Left colon (tissue), 2 donors: ENCODE measurements at places on chromosomes 16 and 17. TPM values are rescaled to one million over a fixed set of nuclear protein-coding genes. Genes with fewer than 3 reads are reported as not detected.

GRCh38 chr17:44673893-44674292 lies 15.7 kb downstream of the CCDC43 start:
- DNase-seq = no peak

DNA sequence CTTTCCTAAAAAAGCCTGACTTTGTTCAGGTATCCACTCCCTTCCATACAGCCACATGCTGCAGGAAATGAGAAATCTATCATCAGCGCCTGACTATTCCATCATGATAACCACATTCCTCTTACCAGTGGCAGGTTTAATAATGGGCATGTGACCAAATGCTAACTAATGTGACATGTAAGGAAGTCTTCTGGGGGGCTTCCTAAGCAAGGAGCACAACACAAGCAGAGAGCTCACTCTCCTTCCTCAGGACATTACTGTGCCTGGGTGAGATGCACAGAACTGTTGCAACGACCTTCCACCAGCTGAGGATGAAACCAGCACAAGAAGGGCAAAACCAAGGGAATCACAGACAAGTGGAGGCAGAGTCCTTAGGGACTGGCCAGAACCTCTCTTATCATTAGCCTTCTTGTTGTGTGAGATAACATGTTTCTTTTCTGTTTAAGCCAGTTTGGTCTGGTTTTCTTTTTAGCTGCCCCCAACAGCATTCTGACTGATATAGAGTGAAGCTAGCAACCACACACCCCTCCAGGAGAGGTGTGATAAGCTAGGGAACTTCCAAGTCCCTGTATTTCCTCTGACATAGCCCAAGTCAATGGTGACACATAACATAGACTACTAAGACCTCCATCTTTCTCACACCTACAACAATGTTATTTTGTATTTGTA lies 16.9 kb downstream of the MYO1D start:
- DNase-seq = no peak

- no peak for DNase-seq
Observed at GRCh38 chr17:47776330-47777197, 43.5 kb downstream of the TBX21 start.

GRCh38 chr16:77170805-77171204 lies 20.2 kb upstream of the MON1B start:
- DNase-seq = no peak

DNA sequence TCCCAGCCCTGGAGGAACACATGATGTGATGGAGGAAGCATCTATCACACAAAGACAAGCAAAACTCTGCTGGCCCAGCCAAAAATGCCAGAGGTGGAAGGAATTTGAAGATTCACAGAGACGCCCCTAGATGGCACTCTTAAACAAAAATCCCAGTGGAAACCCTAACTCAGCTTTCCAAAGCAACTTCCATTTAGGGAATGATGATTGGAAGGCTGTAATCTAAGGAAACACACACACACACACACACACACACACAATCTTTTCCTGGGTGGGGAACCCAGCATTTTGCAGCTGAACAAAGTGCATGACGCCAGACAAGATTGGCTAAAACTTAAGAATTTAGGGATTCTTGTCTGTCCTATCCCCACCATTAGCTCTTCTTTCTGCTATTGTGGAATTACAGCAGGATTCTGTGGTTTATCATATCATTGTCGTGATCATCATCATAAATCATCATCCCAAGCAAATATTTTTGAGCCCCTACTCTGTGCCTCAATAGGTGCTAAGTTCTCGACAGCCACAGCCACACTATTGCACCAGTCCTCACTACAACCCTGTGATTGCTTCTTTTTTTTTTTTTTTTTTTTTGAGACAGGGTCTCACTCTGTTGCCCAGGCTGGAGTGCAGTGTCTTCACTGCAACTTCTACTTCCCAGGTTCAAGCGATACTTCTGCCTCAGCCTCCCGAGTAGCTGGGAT lies 1.6 kb upstream of the LDAF1 start:
- peak; percentile 20 for DNase-seq

- no peak for DNase-seq
Observed at GRCh38 chr17:82065193-82065637, 389 bp downstream of the DUS1L start.

GRCh38 chr17:57918017-57918895 lies 37.0 kb downstream of the CUEDC1 start:
- DNase-seq = no peak

DNA sequence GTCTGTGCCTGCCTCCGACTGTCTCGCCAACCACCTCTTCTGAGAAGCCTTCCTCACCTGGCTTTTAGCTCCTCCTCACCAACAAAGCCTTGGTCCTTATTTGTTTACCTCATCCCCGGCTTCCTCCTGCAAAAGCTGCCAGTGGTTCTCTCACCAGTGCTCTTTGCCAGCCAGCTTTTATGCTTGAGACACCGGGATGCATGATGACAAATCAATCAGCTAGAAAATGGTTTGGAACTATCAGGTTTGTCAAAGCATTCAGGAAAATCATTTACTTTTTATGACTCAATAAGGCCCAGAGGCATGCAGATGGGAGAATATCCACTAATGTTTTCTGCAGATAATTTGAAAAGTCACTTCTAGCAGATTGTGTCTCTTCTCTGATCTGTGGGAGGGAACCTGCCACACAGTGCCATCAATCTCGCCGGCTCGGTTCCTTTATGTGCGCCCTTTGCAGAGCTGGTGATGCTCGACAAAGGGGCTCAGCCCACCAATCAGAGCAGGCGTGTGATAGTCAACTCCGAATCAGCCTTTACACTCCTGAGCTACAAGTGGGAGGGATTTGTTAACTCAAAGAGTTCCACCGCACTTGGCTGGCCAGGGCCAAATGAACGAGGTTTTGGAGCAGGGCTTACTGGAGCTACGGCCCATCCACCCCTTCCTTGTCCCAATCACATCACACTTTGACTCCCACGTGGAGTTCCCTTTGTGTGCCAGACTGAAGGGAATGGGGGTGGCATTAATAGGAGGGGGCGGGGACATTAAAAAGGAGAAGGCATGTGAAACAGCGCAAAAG lies 85.8 kb downstream of the MRC2 start:
- peak; percentile 5 for DNase-seq

DNA sequence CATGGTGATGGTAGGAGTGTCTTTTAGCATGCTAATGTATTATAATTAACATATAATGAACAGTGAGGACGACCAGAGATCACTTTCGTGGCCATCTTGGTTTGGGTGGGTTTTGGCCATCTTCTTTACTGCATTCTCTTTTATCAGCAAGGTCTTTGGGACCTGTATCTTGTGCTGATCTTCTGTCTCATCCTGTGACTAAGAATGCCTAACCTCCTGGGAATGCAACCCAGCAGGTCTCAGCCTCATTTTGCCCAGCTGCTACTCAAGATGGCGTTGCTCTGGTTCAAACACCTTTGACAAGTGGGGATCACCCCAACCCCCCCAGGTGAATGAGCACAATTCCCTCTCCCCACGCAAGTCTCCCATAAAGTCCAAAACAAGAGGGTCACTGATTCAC lies 49.3 kb upstream of the ETV4 start:
- no peak for DNase-seq

- DNase-seq = no peak
Observed at GRCh38 chr17:44359006-44359405, 4.6 kb downstream of the FAM171A2 start.

GRCh38 chr16:57258226-57258909 lies 13.3 kb downstream of the ARL2BP start:
- DNase-seq = peak; percentile 2

DNA sequence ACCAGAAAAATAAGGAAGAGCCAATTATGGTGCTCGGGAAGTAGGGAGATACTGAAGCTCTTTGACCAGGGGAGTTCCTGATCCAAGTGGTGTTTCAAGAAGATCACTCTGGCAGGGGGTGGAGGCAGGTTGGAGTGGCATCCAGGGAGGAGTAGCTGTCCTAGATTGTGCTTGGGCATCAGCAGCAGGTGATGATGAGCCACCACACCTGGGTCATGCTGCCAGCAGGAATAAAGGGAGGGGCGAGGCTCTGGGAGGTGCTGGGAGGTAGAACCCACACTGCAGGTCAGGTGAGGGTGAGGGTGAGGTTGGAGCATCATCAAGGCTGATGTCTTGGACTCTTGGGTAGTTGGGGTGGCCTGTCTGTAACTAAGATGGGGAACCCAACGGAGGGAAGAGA lies 35.4 kb upstream of the ADGRG1 start:
- DNase-seq = no peak

GRCh38 chr16:19912455-19913339 lies 28.0 kb upstream of the GPRC5B start:
- DNase-seq = no peak

Gene SERPINF2
- 2.7 TPM for total RNA-seq

Gene PIK3R6
- 0.27 TPM for total RNA-seq

Gene COPZ2
- total RNA-seq = 8.7 TPM

Gene CD300E
- not detected for total RNA-seq

Gene GPR142
- 0.31 TPM for total RNA-seq

Gene KRTAP4-6
- total RNA-seq = not detected
